ENCODE measurements at places on chromosomes 16 and 17. TPM values are rescaled to one million over a fixed set of nuclear protein-coding genes. Genes with fewer than 3 reads are reported as not detected.

DNA sequence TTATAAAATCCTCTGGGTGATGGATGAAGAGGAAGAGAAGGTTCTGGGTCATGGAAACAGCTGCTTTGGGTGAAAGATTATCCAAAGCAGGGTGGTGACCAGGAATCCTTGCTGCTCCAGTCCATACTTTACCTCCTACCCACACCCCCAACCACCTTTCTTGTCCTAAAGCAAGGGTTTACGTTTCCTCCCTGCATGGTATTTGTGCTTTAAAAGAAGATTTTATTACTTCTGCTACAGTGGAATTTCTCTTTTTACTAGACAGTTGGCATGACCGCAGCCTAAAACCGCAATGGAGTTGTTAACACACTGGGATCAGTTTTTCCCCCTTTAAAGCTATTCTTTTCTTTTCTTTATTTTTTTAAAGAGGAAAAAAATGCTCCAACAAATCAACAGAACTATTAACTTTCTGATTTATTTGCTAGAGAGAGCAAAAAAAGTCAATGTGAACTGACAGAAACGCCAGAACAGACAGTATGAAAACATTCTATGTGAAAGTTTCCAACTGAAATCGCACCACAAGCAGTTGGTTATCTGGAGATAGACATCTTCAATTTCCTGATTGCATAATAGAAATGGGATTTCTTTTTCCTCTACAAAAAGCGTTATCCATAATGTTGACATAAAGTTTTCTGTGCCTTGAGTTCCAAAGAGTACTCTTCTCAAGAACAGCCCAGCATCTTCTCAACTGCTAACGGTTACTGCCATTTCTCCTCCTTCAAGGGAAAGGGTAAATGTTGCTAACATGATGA is 236.0 kb downstream of the IRX3 start:
- no peak for DNase-seq

- DNase-seq: no peak
These were observed 292.5 kb downstream of the XYLT1 start for GRCh38 chr16:17177959-17178905.

Gene SLC5A10
- total RNA-seq: not detected

DNA sequence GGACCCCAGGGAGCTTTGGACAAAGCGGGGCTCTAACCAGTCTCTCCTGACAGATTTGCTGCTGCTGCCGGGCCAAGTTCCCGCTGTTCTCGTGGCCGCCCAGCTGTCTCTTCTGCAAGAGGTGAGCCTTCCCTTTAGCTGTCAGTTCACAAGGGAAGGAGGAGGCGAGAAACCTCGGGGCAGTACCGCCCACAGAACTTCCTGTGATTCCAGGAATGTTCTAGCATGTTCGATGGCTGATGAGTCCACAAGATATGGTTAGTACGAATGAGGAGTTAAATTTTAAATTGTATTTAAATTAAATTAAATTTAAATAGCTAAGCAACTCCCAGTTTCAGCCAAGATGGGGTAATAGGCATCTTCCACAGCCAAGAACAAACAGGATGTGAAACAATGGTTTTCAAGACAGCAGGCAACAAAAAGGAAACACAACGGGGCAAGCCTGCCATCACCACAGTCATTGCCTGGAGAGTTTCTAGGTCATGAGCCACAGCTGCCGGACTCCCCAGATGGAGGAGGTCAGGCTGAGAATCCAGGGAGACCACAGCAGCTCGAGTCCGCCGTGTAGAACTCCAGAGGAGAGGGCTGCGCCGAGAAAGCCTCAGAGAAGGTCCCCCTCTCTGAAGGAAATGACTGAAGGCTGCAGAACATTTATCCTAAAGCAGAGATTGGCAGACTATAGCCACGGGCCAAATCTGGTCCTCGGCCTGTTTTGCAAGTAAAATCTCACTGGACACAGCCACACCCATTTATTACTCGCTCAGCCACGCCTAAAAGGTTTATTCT is 9.5 kb upstream of the TCF25 start:
- no peak for DNase-seq

- DNase-seq: no peak
These were observed 78.4 kb downstream of the ZNF778 start for GRCh38 chr16:89295915-89296314.

- no peak for DNase-seq
These were observed at the start of gene SLC13A5 for GRCh38 chr17:6713130-6713917. SLC13A5 (minus strand) TSS chr17:6713369; CDS start chr17:6713333, 36 bp downstream.

- DNase-seq: no peak
These were observed 4.4 kb downstream of the GABARAPL2 start for GRCh38 chr16:75570396-75571065.

GRCh38 chr17:49741692-49742076 is 22.2 kb downstream of the FAM117A start:
- no peak for DNase-seq

- DNase-seq: no peak
These were observed 3.5 kb downstream of the CTRL start for GRCh38 chr16:67928147-67928546.

- no peak for DNase-seq
These were observed 144.4 kb downstream of the ZNF18 start for GRCh38 chr17:11852912-11853311.

DNA sequence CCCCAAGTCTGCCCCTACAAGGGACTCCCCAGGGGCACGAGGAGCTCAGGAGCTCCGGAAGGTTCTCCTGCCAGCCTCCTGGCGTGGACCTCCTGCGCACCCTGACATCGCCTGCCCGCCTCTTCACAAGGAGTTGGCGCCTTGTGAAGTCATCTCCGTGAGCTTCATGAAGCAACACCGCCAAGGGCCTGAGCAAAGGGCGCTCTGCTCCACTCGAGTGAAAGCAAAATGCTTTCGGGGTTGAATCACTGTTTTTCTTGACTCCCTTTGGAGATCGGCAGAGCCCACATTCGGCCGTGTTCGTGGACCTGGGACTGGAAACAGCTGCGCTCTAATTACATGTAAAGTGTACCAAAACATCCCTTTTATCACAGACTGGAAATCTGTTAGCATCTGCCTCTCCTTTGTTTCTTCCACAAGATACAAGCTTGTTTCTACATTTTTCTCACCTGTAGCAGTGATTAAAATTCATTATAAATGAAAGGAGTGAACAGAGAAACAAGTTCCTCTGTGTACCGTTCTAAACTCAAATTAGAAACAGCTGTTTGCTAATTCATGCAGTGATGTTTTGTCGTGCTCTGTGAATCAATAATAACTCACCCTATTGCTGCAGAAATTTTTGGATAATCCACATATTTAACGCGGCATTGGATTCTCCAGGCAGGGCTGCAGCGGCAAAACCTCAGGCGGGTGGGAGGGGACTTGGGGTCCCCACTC is 203.3 kb downstream of the ZNF423 start:
- no peak for DNase-seq

- DNase-seq: no peak
These were observed 477.7 kb downstream of the HS3ST4 start for GRCh38 chr16:26169473-26169872.

DNA sequence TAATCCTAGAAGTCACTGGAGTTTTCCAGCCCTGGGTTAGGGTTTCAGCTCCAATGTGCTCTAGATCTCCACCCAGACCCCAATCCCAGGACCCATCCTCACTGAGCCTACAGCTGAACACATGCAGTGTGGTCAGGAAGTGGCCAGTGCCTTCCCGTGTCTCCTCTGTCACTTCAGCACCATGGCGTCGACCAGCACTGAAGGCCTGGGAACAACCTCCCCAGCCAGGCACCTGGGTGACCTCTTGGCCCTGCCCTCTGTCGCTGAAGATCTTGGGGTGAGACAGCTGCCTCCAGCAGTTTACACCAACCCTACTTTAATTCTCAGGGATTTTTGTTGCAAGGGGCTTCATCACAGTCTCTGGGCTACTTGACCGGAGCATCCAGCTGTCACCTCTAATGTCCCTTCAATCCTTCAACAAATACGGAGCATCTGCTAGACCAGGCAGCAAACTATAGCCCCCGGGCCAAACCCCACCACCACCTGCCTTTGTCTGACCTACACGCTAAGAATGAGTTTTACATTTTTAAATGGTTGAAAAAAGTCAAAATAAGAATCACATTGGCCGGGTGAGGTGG is 18.0 kb upstream of the GSG1L start:
- DNase-seq: no peak

- DNase-seq: peak; percentile 67
These were observed 27.0 kb downstream of the CBFB start for GRCh38 chr16:67055712-67056487.

Gene MEOX1
- total RNA-seq: 0.21 TPM

Gene KRT40
- total RNA-seq: not detected

Gene CDR2L
- total RNA-seq: 32.0 TPM

Gene NPIPA8
- total RNA-seq: 0.18 TPM

- no peak for DNase-seq
These were observed 14.0 kb downstream of the NR1D1 start for GRCh38 chr17:40086150-40087044.

GRCh38 chr16:48085729-48086128 is 70.1 kb downstream of the ABCC12 start:
- no peak for DNase-seq

Gene OTOP2
- not detected for total RNA-seq

DNA sequence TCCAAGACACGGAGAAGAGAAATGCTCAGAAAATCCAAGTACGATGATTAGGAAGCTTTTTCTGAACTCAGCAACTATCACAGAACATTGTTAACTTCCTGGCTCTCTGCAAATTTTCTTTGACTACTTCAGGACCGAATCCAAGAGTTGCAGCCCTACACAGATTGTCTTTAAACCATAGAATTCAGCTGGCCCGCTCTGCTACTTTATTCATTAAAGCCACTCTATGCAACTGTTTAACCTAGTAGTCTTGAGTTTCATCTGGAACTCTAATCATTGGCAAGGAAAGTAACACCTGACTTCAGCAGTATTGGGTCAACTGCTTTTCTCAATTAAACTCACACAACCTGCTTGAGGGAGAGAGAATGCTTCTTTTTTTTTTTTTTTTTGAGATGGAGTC is 210.1 kb downstream of the SLC39A11 start:
- no peak for DNase-seq

- no peak for DNase-seq
These were observed 69.9 kb downstream of the ABR start for GRCh38 chr17:1109606-1110540.

Gene EVI2A
- total RNA-seq: not detected

DNA sequence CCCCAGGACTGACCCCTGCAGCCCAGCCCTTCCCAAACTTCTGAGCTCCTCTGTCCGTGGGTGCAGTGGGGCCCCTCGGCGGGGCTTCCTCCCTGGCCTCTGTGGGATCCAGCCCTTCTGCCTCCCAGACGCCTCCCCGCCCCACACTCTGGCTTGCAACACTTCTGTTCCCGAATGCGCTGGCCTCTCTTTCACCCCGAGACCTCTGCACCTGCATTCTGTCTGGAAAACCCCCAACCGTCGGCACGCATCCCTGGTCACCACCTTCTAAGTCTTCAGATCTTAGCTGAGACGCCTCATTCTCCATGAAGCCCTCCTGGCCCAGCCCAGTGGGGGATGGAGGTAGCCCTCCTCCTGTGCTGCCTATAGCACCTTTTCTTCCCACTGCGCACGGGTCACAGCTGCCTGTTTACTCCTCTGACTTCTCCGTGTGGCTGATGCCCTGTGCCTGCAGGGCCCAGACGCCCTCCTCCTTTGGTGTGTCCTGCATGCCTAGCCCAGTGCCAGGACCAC is 26.4 kb downstream of the TMEM235 start:
- DNase-seq: no peak

Gene CDH8
- 0.21 TPM for total RNA-seq

DNA sequence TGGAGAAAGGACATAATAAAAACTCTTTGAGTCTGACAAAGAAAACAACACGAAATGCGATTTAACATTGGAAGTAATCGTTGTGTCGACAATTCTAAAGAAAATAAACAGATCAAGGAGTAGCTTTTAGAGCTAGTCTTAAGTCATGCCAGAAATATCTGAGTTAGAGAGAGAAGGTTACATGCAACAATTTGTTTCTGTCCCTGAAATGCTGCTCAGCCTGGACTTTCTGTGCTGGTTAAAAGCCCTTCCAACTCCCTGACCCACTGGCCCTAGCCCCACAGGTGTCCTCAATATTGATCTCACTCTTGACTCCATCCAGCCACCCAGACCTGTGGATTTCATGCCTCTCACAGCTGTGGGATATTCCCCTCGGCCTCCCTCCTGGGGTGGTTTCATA is 33.2 kb upstream of the TEX2 start:
- no peak for DNase-seq

Gene CTF1
- total RNA-seq: 2.9 TPM

DNA sequence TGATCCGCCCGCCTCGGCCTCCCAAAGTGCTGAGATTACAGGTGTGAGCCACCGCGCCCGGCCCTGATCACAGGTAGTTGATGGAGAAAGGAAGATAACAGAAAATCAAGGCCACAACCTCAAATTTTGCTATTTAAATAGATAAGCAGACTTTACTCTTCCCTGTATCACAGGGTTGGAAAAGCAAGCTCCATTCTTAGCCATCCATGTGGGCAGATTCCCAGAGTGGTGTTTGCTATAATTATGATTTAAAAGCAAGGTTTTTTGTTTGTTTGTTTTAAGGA is 44.4 kb downstream of the TUBD1 start:
- DNase-seq: no peak

- DNase-seq: no peak
These were observed 71.4 kb downstream of the ABR start for GRCh38 chr17:1108478-1108764.

DNA sequence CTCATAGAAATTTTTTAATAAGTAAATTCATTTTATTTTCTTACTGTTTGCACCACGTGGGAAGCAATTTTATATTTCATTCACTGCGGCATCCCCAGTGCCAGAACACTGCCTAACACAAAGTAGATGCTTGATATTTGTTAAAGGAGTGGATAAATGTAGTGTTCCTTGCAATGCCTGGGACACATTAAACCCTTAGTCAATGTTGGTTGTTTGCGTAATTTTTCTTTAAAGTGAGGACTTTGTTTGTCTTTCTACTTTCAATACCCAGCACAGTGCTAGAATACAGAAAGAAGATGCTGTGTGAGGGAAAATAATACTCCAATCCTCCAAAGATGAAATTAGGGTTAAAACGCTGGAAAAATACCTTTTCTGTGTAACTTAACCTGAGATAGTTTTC is 299.3 kb downstream of the MAP2K6 start:
- DNase-seq: no peak

DNA sequence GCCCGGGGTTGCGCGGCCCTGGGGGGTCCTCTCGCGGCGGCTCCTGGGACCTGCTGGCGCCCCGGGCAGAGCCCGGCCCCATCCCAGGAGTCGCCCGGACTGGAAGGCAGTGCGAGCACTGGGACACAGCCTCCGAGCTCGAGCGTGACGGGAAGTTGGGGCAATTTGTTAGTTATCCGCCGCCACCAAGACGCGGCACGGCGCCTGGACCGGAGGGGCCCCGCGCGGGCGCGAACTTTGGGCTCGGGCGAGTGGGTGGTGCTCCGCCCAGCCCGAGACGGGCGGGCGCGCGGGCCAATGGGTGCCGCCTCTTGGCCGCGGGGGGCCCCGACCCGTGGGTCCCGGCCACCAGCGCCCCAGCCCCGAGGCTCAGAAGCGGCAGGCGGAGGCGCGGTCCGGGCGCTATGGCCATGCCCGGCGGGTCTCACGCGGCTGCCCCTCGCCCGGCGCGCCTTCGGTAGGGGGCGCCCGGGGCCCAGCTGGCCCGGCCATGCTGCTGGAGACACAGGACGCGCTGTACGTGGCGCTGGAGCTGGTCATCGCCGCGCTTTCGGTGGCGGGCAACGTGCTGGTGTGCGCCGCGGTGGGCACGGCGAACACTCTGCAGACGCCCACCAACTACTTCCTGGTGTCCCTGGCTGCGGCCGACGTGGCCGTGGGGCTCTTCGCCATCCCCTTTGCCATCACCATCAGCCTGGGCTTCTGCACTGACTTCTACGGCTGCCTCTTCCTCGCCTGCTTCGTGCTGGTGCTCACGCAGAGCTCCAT is at the start of gene ADORA2B:
Gene ADORA2B (plus strand): TSS at position 372 of the 768 bp plus-strand sequence. CDS start 119 bp downstream, at position 491.
- DNase-seq: no peak

GRCh38 chr16:1992704-1993317 is 3.0 kb downstream of the SYNGR3 start:
- DNase-seq: no peak
